GM12891 (cell line): ENCODE measurements at places on chromosomes 7 and 10.

DNA sequence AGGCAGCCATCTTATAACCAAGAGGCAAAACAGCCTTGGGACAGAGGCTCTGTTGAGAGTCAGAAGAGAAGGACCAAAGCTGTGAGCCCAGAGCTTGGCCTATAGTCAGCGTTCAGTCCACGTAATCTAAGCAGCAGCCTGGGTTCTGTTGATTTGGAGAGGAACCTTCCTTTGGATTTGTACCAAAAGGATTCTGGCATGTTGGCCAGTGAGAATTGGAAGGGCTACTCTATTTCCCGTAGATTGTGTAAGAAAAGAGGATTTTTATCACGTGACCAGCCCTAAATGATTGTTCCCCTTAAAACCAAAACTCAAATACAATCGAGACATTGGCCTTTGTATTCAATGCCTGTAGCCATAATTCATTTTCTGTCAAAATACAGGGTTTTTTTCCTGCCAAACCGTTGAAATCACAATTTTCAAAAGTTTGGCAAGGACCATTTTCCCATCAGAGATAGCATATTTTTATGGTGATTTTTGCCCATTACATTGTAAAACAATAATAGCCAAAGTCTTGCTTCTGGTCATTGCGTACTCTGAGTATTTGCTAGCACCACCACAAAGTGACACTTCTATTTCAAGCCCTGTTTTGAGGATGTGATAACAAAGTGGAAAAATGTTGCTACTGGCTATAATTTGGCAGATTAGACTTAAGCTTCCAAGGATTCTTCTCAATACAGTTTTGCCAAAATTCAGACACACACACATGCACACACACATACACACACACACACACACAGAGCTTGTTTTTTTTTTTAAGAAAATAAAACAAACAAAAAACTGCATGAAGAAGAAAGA lies 23.1 kb upstream of the BMPER start:
- DNase-seq: no peak

DNA sequence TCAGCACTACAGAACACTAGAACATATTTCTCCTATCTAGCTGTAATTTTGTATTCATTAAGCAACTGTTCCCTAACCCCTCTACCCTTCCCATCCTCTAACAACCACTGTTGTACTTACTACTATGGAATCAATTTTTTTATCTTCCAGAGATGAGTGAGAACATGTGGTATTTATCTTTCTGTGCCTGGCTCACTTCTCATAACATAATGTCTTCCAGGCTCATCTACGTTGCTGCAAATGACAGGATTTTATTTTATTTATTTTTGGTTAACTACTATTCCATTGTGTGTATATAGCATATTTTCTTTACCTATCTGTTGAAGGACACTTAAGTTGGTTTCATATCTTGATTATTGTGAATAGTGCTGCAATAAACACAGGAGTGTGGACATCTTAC lies 200.9 kb upstream of the CHRM2 start:
- DNase-seq: no peak

- DNase-seq: no peak
Observed at GRCh38 chr10:128052696-128053095, 73.5 kb downstream of the MKI67 start.

DNA sequence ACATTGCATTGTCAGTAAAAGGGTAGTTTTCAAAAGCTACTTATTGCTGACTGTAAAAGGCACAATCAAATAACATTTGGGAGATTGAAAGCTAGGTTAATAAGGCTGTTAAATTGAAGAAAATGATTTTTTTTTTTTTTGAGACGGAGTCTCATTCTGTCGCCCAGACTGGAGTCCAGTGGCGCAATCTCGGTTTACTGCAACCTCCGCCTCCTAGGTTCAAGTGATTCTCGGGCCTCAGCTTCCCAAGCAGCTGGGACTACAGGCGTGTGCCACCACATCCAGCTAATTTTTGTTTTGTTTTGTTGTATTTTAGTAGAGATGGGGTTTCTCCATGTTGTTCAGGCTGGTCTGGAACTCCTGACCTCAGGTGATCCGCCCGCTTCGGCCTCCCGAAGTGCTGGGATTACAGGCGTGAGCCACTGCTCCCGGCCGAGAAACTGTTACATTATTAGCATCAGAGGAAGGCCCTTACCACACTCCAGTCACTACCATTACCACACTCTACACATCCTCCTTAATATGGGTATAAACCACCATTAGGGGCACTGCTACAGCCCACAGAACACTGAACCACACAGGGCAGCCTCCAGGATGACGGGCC lies 1.0 kb downstream of the CYP51A1 start:
- no peak for DNase-seq

DNA sequence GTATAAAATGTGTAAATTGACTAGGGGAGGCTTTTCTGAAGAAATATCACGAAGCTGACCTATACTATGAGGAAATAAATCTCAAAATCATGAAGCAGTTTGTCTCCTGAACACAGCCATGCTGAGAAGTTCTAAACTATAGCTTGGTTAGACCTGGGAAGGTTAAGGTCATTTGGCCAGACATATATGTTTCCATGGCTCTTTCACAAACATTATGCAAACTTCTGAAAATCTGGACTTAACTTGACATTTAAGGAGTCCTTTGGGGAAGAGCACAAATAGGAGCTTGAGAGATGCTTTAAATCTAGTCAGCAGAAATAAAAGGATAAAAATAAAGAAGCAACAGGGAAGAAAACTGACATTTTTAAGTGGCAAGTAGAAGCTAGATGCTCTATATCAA lies 115.9 kb upstream of the MEOX2 start:
- no peak for DNase-seq

DNA sequence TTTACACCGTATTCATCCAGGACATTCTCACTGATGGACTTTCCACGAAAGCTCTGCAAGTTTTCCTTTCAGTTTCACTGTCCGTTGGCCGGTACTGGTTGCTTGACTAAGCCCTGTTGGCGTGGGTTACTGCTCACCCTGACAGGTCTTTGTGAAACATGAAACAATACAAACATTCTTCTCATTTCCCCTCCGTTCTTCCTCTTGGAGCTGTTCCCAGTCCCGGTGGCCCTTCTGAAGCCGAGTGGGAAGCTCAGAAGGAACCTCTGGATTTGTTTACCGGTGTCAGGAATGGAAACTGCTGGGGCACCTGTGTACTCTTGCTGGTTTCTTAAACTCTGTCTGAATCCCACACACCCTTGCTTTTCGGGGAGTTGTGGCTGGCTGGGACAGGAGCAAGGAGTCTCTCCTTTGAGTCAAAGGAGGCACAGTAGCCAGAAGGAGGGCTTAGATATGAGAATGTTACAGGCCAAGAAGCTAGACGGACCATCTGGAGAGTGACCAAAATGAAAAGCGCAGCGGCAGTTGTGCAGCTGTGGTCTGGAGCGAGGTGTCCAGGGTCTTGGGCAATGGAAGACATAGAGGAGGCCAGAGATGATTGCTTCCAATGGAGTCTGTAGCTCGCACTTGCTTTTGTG lies 45.7 kb downstream of the LYZL2 start:
- DNase-seq: no peak

GRCh38 chr7:25995216-25995615 lies 156.8 kb upstream of the NFE2L3 start:
- no peak for DNase-seq

DNA sequence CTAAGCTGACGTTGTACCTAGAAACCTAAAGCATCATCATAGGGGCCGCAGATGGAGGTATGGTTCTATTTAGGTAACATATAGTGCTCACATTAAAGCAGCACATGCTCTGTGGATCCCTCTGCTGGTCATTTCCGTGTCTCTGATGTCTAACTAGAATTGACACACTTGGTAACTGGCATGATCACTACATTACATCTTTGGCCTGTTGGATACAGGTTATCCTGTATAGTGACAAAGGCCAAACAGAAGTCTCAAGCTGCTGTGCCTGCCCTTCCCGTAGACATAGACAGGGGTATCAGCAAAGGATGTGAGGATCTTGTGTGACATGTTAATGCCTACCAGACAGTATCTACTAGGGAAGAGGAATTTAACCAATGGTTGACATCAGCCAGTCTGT lies 51.2 kb downstream of the KIF5B start:
- DNase-seq: no peak

GRCh38 chr7:43553999-43554398 lies 28.9 kb upstream of the STK17A start:
- DNase-seq: no peak

- DNase-seq: no peak
Observed at GRCh38 chr7:32163141-32163806, 93.1 kb upstream of the PDE1C start.

DNA sequence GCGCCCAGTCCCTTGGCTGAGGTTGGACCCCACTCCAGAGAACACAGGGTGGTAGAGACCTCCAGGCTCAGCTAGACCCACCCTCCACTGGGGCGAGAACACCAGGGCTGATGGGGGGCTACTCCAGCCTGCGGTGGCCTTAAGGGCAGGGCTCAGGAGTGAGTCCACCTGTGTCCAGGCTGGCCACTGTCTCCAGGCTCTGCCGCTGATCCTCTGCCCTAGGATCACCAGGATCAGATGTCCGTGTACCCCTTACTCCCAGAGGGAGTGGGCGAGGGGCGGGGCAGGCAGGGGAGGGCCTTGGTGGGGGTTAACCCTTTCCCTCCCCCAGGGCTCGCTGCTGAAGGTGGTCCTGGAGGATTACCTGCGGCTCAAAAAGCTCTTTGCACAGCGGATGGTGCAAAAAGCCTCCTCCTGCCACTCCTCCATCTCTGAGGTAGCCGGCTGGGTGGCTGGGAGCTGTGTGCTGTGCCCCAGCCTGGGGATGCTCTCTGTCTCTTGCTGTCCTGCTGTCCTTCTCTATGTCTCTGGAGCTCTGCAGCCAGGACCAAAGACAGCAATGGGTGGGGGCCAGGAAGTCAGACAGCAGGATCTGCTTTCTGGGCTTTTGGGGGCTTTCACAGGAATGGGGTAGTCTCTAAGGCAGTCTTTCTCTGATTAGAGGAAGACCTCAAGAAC lies 38.0 kb downstream of the PSAP start:
- no peak for DNase-seq

DNA sequence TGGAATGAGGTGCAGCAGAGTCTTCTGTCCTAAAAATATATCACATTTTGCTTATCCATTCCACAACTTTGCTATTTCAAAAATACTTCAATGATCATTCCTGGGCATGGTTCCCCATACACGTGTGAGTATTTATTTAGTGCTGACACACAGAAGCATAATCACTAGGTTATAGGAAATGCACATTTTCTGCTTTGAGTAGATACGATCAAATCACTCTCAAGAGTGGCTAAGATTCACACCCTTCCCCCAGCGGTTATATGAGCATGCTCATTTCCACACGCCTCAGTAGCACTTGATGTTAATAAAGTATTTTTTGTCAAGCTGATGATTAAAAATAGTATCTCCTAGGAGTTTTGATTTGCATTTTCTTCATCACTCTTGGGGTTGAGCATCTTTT lies 93.5 kb upstream of the LRRC4 start:
- no peak for DNase-seq

DNA sequence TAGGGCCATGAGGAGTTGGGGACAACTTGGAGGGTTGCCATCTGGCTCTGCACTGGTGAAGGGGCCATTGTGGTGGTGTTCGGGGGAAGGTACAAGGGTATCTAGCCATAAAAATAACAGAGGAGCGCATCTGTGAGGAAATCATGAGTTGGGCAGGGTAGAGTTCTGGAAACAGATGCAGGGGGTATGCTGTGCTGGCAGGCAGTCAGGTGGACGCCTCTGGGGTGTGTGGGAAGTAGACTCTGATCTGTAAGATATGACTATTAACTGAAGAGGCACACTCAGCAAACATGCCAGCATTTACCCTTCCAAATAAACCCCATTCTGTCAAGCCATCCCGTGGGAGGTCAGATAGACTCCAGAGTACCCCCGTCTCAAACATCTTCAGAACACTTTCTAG lies 79.8 kb downstream of the CLEC2L start:
- DNase-seq: no peak

DNA sequence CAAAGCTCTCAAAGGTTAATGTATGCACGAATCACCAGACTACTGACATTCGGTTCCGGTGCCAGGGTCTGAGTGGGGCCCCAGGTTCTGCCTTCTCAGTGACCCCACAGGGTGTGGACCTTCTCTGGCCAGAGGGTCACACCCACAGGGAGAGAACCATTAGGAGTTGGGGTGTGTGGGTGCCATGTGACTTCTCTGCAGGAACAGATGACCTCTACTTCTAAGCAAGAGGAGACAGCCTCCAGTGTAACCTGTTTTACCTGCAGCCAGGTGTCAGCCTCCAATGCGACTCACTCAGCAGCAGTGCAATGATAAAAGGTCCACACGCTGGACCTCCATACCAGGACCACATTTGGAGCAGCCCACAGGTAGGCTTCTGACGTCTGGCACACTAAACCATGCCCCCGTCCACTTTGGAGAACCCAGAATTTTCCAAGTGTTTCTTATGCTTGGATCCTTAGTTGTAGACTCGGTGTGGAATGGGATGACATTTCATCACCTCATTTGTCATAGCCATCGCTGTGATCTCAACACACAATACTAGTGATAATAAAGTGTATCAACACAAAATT lies 16.2 kb upstream of the INSIG1 start:
- DNase-seq: no peak

DNA sequence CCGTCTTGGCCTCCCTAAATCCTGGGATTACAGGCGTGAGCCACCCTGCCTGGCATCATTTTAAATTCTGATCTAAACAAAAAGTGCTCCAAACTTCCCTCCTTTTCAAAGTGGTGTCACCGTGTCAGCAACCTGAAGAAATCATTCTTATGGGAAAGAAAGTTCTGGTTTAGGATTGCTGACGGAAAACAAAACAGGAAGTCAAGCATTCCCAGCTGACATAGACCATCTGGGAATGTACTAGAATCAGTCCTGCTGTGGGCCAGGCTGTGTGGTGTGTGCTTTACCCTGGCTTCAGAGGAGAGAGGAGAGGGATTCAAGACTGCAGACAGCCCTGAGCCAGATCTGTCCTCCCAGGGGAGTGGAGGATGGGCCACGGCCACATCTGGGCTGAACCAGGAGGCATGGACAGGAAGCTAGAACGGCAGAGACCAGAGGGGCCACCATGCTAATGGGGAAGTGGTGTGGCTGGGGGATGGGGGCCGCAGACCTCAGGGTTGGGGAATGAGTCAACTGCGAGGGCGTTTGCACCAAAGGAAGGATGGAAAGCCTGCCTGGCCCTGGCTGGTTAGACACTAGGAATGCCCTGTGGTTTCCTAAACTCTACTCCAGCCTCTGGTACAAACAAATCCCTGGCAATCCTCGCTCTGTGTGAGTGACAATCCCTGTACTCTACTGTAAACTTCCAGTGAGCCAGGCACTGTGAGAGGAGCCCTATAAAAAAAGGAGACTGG lies 16.7 kb upstream of the CLIP2 start:
- DNase-seq: peak; percentile 82

DNA sequence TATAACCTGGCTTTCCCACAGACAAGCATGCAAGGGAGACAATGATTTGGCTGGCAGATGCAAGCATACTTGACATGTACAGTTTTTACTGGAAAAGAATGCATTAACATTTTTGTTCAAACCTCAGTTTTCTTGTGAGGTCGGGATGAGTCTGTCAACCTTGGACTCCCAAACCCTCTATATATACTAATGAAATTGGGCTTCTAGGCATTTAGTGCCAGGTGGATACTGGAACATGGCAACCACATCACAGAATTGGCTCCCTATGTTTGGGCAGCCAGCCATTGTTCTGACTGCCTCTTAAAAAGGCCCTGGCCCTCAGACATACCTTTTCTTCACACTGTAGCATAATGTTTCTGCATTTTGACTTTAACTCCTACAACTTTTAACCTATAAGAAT lies 39.1 kb downstream of the CDK6 start:
- DNase-seq: no peak
